ENCODE measurements at places on chromosomes 7 and 10. TPM values are rescaled to one million over a fixed set of nuclear protein-coding genes. Genes with fewer than 3 reads are reported as not detected.

The GDF10 gene
- total RNA-seq = 0.18 TPM

The GALNT11 gene
- 21.5 TPM for total RNA-seq

The TMEM248 gene
- 91.6 TPM for total RNA-seq

The ZNF488 gene
- 0.42 TPM for total RNA-seq

The SSC4D gene
- total RNA-seq = 0.35 TPM

The NPY gene
- total RNA-seq = not detected

The ADAMTS14 gene
- not detected for total RNA-seq

DNA sequence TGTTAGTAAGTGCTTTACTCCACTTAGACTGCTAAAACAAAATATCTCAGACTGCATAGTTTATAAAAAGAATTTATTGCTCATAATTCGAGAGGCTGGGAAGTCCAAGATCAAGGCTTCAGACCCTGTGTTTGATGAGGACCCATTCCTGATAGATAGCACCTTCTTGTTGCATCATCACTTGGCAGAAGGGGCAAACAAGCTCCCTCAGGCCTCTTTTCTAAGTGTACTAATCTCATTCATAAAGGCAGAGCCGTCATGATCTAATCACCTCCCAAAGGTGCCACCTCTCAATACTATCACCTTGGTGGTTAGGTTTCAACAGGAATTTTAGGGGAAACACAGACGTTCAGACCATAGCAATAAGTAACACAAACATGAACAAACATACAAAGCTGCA lies 55.4 kb downstream of the CRPPA start:
- H3K36me3 ChIP-seq = no peaks in the 10 kb centered on the region
- DNase-seq = no peak
- H3K4me1 ChIP-seq = no peaks in the 10 kb centered on the region
- H3K4me3 ChIP-seq = no peak overlapping the region
- H3K27me3 ChIP-seq = no peaks in the 10 kb centered on the region

DNA sequence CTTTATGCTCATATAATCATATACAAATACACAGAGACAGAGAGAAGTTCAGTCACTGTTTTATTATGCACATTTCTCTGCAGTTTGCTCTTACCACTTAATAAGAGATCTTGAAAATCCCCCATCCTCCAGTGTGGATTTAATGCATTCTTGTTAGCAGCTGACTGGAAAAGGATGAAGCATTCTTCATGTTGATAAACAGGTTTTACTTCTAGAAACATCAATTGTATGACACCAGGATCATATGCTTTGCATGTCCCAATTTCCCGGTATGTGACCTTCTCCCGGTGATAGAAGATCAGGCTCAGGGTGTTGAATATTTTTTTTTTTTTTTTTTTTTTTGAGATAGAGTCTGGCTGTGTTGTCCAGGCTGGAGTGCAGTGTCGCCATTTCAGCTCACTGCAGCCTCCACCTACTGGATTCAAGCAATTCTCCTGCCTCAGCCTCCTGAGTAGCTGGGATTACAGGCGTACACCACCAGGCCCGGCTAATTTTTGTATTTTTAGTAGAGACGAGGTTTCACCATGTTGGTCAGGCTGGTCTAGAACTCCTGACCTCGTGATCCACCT lies 6.2 kb upstream of the CREB3L2 start:
- no peaks in the 10 kb centered on the region for H3K4me1 ChIP-seq
- H3K4me3 ChIP-seq = no peak overlapping the region
- no peaks in the 10 kb centered on the region for H3K36me3 ChIP-seq
- no peaks in the 10 kb centered on the region for H3K27me3 ChIP-seq
- H3K27ac ChIP-seq = no peak overlapping the region

DNA sequence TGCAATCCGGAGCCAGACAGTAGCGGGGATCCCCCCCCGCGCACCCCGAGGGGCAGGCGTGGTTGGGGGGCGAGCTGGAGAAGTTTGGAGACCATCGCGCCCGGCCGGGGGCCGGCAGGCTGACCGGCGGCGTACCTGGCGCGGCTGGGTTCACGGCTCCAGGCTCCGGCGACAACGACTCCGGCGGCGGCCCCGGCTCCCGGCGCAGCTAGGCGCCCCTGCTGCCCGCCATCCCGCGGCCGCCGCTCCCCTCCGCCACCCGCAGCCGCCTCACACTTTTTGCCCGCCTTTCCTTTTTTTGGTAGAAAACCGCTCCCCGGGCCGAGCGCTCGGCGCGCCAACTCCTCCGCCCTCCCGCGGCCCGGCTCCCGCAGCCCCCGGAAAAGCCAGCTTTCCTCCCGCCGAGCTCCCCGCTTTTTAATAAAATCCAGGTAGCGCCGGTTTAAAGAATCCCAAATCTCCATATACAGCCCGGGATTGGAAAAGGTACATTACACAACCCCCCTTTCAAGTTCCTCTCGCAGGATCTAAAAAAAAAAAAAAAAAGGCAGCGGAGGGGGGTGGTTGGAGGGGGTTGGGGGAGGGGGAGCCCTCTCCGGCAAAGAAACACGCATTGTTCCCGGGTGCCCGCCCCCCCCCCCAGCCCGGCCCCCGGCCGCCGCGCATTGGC lies at the start of gene TNRC18:
Gene TNRC18 (minus strand): TSS at position 529 of the 670 bp plus-strand sequence. CDS start 2,588 bp downstream, outside the sequence.
- H3K36me3 ChIP-seq = no peaks in the 10 kb centered on the region
- peak; percentile 21 for DNase-seq
- H3K27me3 ChIP-seq = peaks cover 66% of the 10 kb centered on the region
- peaks cover 62% of the 10 kb centered on the region for H3K4me1 ChIP-seq
- H3K27ac ChIP-seq = peak within 1 kb of the TSS; percentile 85

- H3K36me3 ChIP-seq = no peaks in the 10 kb centered on the region
- no peak overlapping the region for H3K4me3 ChIP-seq
- no peak for DNase-seq
- H3K27ac ChIP-seq = no peak overlapping the region
- H3K4me1 ChIP-seq = peaks cover 3% of the 10 kb centered on the region
These were observed 20.4 kb upstream of the LIMK1 start for GRCh38 chr7:74063223-74063641.

GRCh38 chr10:43304687-43305333 lies 37.9 kb upstream of the RASGEF1A start:
- no peak overlapping the region for H3K27ac ChIP-seq
- DNase-seq = peak; percentile 66
- peaks cover 28% of the 10 kb centered on the region for H3K4me1 ChIP-seq
- no peaks in the 10 kb centered on the region for H3K27me3 ChIP-seq
- no peaks in the 10 kb centered on the region for H3K36me3 ChIP-seq
- peak overlapping the region; percentile 24 for H3K4me3 ChIP-seq

DNA sequence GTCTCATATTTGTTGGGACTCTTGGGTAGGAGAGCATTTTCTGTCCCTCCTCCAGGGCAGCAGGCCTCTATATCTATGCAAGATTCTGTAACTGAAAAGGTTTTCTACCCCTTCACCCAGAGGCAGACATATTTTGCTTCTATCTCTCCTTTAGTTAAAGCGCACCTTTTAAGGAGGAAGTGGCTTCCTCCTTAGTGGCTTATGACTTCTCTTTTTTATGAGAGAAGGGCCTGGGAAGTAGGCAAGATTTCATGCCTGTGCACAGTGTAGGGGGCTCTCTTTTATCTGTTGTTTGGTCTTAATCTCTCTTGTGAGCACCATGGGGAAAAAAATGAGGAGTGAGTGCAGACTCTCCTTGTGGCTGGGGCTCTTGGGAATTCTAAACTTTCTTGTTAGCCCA lies 122.1 kb downstream of the LRMDA start:
- no peak overlapping the region for H3K4me3 ChIP-seq
- H3K27ac ChIP-seq = no peak overlapping the region

DNA sequence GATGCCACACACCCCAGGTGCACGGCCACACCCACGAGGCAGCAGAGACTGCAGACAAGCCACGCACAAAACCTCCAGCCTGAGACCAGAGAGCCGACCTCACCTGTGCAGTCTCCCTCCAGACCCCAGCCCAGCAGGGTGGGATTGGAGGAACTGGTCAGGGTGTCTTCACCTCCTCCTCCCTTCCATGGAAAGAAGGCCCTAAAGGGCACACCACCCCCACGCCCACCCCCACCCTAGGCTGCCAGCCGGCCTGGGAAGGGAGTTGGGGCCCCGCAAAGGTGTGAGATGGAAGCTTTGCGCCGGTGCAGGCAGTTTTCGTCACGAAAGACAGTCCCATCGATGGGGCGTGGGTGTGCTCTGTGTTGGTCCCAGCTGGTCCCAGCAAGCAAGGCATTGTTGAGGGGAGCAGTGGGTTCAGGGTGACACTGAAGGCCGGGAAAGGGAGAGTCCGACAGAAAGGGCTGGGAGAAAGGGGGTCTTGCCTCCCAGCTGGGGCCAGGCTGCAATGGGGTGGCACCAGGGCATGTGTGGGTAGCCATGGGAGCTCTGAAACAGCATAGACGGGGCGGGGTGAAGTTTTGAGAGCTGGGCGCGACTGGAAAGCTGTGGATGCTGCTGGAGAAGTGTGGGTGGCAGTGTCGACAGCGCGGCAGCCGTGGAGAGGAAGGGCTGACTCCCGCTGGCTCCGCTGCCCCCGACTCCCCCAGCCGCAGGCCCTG lies 349.2 kb downstream of the GLRX3 start:
- no peaks in the 10 kb centered on the region for H3K27me3 ChIP-seq
- H3K27ac ChIP-seq = no peak overlapping the region
- H3K4me1 ChIP-seq = no peaks in the 10 kb centered on the region
- DNase-seq = no peak

GRCh38 chr7:151924001-151924400 lies 32.2 kb upstream of the GALNTL5 start:
- H3K27me3 ChIP-seq = no peaks in the 10 kb centered on the region
- H3K27ac ChIP-seq = no peak overlapping the region
- H3K4me1 ChIP-seq = no peaks in the 10 kb centered on the region
- no peaks in the 10 kb centered on the region for H3K36me3 ChIP-seq
- no peak overlapping the region for H3K4me3 ChIP-seq
- DNase-seq = no peak

DNA sequence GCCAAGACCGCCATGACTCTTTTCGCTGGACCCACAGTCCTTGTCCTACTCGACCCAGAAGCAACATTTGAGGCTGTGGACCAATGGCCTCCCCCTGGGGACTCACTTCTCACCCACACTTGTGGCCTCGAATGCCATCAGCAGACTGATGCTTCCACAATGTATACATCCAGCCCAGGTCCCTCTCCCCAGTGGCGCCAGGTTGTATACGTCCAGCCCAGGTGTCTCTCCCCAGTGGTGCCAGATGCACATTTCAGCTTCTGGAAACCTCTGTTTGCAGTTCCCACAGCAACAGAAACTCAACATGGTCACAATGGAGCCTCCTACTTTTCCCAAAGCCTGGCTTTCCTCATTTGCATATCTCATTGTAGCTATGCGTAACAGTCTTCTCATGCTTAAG lies 210.5 kb upstream of the RNF32 start:
- H3K4me3 ChIP-seq = no peak overlapping the region
- DNase-seq = no peak
- H3K27me3 ChIP-seq = no peaks in the 10 kb centered on the region
- H3K36me3 ChIP-seq = no peaks in the 10 kb centered on the region
- no peaks in the 10 kb centered on the region for H3K4me1 ChIP-seq
- H3K27ac ChIP-seq = no peak overlapping the region

GRCh38 chr10:89809766-89810165 lies 108.4 kb downstream of the KIF20B start:
- H3K27me3 ChIP-seq = no peaks in the 10 kb centered on the region
- no peak overlapping the region for H3K4me3 ChIP-seq
- DNase-seq = no peak
- H3K27ac ChIP-seq = no peak overlapping the region
- no peaks in the 10 kb centered on the region for H3K36me3 ChIP-seq

DNA sequence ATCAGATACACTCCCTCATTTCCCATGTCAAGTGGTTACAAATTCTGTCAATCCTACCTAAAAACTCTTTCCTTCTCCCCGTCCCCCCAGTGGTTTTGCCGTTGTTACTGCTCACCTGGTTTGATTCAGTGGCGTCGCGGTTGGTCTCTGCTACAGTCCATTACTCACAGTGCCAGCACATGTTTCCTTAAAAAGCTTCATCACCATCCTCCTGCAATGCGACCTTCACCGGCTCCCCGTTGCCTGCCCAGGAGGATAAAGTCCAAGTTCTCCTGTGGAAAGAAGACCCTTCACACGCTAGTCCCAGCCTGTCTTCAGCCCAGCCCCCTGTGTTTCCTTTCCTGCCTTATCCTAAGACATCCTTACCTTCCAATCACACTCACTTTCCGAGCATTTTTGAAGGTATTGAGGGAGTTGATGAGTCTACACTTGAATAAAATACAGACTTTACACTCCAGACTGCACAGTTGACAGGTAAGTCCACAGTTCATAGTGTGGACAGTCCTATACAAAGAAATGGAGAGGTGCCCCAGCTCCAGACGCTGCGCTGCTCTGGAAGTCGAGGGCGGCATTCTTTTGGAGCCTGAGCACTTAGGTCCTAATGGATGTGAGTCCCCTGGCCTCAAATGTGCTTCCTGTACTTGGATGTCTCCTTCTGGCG lies 3.4 kb upstream of the LARP4B start:
- DNase-seq = no peak
- H3K4me3 ChIP-seq = no peak overlapping the region
- H3K36me3 ChIP-seq = no peaks in the 10 kb centered on the region
- no peak overlapping the region for H3K27ac ChIP-seq

DNA sequence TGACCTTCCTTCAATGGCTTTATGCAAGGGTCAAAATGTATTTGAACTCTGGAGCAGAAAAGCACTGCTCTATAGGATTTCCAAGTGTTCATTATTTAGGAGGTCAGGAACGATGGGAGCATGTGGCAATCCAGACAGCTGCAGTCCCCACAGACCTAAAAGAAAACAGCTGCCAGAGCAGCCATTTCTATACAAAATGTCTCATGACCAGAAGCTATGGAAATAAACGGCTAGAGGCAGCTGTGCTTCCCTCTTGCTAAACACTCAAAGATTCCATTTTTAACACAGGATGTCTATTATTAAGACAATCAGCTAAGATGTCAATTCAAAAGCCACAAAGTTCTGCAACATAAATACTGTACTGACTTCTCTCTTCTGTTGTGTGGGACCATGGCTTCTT lies 879.1 kb upstream of the C7orf33 start:
- H3K27ac ChIP-seq = no peak overlapping the region
- H3K4me1 ChIP-seq = no peaks in the 10 kb centered on the region
- no peak for DNase-seq
- no peaks in the 10 kb centered on the region for H3K36me3 ChIP-seq
- no peaks in the 10 kb centered on the region for H3K27me3 ChIP-seq
- H3K4me3 ChIP-seq = no peak overlapping the region

DNA sequence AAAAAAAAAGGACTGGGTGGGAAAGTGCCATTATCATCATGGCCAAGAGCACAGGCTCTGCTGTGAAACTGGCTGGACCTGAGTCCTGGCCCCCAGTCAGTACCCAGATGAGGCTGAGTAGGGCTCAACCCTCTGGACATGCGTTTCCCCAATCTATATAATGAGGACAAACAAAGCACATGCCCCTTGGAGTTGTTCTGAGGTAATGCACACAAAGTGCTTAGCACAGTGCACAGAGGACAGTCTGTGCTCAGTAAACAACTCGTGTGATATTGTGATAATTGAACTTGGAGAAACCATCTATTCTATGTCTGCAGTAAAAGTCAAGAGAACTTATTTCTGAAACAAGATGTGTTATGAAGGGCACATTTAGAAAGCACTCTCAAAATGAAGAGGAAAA lies 138.8 kb downstream of the KCNMA1 start:
- no peaks in the 10 kb centered on the region for H3K4me1 ChIP-seq
- H3K4me3 ChIP-seq = no peak overlapping the region
- no peaks in the 10 kb centered on the region for H3K36me3 ChIP-seq
- DNase-seq = no peak
- H3K27me3 ChIP-seq = no peaks in the 10 kb centered on the region
- no peak overlapping the region for H3K27ac ChIP-seq

GRCh38 chr7:138935465-138936011 lies 45.7 kb downstream of the KIAA1549 start:
- H3K4me3 ChIP-seq = no peak overlapping the region
- no peaks in the 10 kb centered on the region for H3K4me1 ChIP-seq
- DNase-seq = no peak

- no peaks in the 10 kb centered on the region for H3K27me3 ChIP-seq
- peaks cover 46% of the 10 kb centered on the region for H3K4me1 ChIP-seq
- H3K27ac ChIP-seq = no peak overlapping the region
These were observed 10.7 kb downstream of the PSAP start for GRCh38 chr10:71840177-71840957.
